Neural progenitor cell (in vitro differentiated cells): ENCODE measurements at places on chromosomes 11 and 22. TPM values are rescaled to one million over a fixed set of nuclear protein-coding genes. Genes with fewer than 3 reads are reported as not detected.

- DNase-seq: peak; percentile 34
- H3K4me3 ChIP-seq: no peak overlapping the region
- H3K27ac ChIP-seq: no peak overlapping the region
- H3K27me3 ChIP-seq: no peaks in the 10 kb centered on the region
- H3K36me3 ChIP-seq: no peaks in the 10 kb centered on the region
These were observed 39.3 kb downstream of the KCNJ4 start for GRCh38 chr22:38415561-38416321.

GRCh38 chr11:568306-569157 lies 7.7 kb upstream of the PHRF1 start:
- H3K27me3 ChIP-seq: no peaks in the 10 kb centered on the region
- H3K4me3 ChIP-seq: peak overlapping the region; percentile 90
- peaks cover 32% of the 10 kb centered on the region for H3K4me1 ChIP-seq
- peak; percentile 98 for DNase-seq

The OR51B4 gene
- 0.22 TPM in 1 of 2 replicates, not detected in the other for total RNA-seq

- no peak overlapping the region for H3K27ac ChIP-seq
- peaks cover 55% of the 10 kb centered on the region for H3K27me3 ChIP-seq
- no peak overlapping the region for H3K4me3 ChIP-seq
- no peak for DNase-seq
These were observed 53.4 kb upstream of the WNT7B start for GRCh38 chr22:46030231-46030880.

GRCh38 chr11:35909511-35910265 lies 34.2 kb upstream of the LDLRAD3 start:
- no peaks in the 10 kb centered on the region for H3K27me3 ChIP-seq
- no peak overlapping the region for H3K27ac ChIP-seq
- DNase-seq: no peak

- DNase-seq: no peak
- no peak overlapping the region for H3K4me3 ChIP-seq
- H3K27ac ChIP-seq: no peak overlapping the region
- H3K27me3 ChIP-seq: peaks cover 30% of the 10 kb centered on the region
- peaks cover 2% of the 10 kb centered on the region for H3K4me1 ChIP-seq
These were observed 118.6 kb downstream of the KCNQ1 start for GRCh38 chr11:2563213-2564007.

DNA sequence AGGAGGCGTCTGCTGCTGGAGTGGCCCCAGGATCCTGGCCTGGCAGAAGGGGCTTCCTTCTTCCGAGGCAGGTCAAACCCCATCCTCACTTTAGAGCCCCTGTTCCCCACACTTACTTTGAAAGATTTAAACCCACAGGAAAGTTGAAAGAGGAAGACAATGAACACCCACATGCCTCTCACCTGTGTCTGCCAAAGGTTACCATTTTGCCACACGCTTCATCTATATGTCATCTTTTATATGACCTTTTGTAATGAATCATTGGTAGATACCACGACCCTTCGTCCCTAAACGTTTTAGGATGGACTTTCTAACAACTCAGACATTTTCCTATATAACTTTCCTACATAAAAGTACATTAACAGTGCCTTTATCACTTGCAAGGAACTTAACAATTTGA lies 39.8 kb upstream of the BID start:
- H3K36me3 ChIP-seq: no peaks in the 10 kb centered on the region
- no peaks in the 10 kb centered on the region for H3K4me1 ChIP-seq
- no peak overlapping the region for H3K4me3 ChIP-seq
- DNase-seq: no peak

DNA sequence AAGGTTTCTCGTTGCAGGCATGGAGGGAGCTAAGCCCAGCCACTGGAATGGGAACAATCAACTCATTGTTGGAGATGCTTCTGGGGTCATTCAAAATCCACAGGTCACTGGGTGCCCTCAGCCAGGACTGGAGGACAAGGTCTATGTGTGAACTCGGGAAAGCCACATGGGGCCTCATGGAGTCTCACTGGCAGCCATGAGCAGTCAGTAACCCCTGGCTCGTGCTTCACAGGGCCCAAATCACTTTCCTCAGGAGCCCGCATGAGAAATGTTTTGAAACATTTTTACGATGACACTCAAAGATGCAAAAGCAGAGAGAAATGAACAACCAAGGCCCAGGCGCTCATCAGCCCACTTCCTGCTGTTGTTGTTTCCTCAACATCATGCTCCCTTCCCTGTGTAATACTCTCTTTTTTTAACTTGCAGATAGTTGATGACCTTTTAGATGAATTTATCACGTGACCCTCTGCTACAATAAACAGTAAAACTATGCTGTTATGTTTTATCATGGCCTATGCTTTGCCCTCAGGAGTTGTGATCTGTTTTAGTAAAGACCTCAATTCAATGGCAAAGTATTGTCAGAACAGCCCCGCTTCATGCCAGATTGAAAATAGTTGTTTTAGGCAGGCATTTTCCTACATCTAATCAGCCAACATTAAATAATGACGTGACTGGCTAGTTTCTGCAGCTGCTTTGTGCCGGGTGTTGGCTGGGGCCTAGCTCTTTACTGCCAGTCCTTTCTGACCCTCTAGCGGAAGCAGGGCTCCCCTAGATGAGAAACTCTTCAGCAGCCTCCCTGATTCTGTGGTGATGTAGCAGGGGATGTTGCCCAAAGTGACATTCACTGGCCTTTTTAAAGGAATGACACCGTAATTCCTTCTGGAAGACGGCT lies 39.7 kb downstream of the ADAMTS15 start:
- DNase-seq: no peak
- no peaks in the 10 kb centered on the region for H3K36me3 ChIP-seq
- no peaks in the 10 kb centered on the region for H3K4me1 ChIP-seq
- no peaks in the 10 kb centered on the region for H3K27me3 ChIP-seq

DNA sequence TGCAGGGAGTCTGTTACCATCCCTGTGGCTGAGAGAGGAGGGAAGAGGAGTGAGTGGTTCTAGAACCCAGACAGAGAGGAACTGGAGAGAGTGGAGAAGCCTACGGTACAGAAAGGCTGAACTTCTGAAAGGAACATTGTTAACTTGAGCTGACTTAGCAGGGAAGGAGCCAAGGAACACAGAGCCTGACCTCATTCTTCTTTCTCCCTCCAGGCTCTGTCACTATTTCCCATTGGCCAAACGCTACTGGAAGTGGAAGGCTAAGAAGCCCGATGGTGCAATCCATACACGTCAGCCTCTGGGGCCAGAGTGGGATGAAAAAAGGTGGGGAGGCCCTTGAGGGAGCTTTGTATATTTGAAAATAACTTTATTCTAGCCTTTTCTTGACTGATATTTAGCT lies 16.5 kb upstream of the WT1 start:
- no peak overlapping the region for H3K27ac ChIP-seq
- peaks cover 7% of the 10 kb centered on the region for H3K27me3 ChIP-seq
- H3K4me3 ChIP-seq: no peak overlapping the region
- peaks cover 6% of the 10 kb centered on the region for H3K4me1 ChIP-seq
- no peak for DNase-seq
- no peaks in the 10 kb centered on the region for H3K36me3 ChIP-seq

DNA sequence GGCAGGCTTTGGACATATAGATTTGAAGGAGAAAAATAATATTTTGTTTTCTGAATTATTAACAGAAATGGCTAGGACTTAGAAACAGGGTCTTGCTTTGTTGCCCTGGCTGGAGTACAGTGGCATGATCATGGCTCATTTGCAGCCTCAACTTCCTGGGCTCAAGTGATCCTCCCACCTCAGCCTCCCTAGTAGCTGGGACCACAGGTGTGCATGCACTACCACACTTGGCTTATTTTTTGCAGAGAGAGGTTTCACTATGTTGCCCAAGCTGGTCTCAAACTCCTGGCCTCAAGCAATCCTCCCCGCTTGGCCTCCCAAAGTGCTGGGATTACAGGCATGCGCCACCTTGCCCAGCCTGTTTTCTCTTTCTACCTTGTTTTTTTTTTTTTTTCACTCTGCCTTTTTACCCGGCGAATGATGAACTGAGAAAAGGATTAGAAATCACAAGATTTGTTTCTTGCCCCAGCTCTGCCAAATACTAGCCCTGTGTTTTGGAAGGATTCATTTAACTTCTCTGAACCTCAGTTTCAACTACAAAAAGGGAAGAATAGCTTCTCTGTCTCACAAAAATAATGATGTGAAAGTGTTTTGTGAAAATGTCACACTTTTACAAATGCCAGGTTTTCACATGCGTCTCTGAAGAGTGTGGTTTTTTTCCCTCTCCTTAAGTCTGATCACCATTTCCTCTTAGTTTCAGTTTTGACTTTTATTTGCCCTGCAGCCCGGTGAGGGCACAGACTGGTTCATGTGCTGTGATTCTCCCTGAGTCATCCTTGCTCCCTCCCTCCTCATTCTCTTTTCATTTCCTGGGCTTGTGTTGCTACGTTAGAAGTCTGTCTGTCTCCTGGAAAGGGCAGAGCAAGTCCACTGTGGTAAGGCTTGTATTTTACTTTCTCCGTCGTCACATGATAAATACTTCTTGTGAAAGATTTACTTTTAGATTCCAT lies 67.7 kb downstream of the BCL2L13 start:
- no peaks in the 10 kb centered on the region for H3K36me3 ChIP-seq
- no peaks in the 10 kb centered on the region for H3K4me1 ChIP-seq
- no peak overlapping the region for H3K4me3 ChIP-seq
- H3K27ac ChIP-seq: no peak overlapping the region

The TEX54 gene
- total RNA-seq: not detected in 2 replicates

The NCF4 gene
- total RNA-seq: not detected in 2 replicates

The ABCG4 gene
- total RNA-seq: 0.24 and 0.65 TPM in 2 replicates

GRCh38 chr11:12439615-12440014 lies 62.2 kb downstream of the PARVA start:
- no peaks in the 10 kb centered on the region for H3K36me3 ChIP-seq
- H3K27ac ChIP-seq: no peak overlapping the region
- no peak overlapping the region for H3K4me3 ChIP-seq
- no peaks in the 10 kb centered on the region for H3K4me1 ChIP-seq
- no peak for DNase-seq

GRCh38 chr11:78952890-78953289 lies 378.2 kb upstream of the NARS2 start:
- H3K27me3 ChIP-seq: peaks cover 57% of the 10 kb centered on the region
- no peak overlapping the region for H3K27ac ChIP-seq
- no peaks in the 10 kb centered on the region for H3K36me3 ChIP-seq
- no peak for DNase-seq
- H3K4me1 ChIP-seq: peaks cover 64% of the 10 kb centered on the region
- no peak overlapping the region for H3K4me3 ChIP-seq

DNA sequence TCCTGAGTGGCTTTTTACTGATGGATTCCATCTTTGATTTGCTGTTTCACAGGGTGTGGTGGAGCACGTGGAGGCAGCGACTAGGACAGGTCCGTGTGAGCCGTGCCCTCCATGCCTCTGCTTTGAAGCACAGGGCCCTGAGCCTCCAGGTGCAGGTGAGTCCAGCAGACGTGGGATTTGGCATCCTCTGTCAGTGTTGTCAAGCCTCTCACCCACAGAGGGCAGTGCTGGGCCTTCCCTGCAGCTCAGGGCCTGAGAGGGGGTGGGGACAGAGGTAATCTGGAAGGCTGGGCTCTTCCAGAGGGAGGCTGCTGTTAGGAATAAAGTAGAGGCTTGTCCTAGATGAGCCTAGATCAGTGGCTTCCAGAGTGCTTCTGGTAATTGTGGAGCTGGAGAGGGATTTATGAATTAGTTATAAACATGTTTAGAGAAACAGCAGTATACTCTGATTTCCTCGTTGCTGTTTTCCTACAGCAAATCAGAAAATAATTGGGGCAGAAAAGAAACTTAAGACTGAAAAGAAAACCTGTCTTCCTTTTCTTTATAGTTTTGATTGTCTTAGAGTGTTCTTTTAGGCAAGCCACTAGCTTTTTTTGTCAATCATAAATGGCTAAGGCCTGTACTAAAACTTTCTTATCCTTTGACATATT lies 65.0 kb downstream of the SFI1 start:
- no peak overlapping the region for H3K27ac ChIP-seq
- H3K4me3 ChIP-seq: no peak overlapping the region
- no peaks in the 10 kb centered on the region for H3K36me3 ChIP-seq
- no peaks in the 10 kb centered on the region for H3K4me1 ChIP-seq
- H3K27me3 ChIP-seq: no peaks in the 10 kb centered on the region
- peak; percentile 90 for DNase-seq

- H3K4me3 ChIP-seq: no peak overlapping the region
- H3K27me3 ChIP-seq: no peaks in the 10 kb centered on the region
These were observed 126.8 kb upstream of the RAG2 start for GRCh38 chr11:36724742-36725385.

The DRD4 gene
- 0.97 and 6.6 TPM in 2 replicates for total RNA-seq

GRCh38 chr11:7967097-7967496 lies 1.9 kb upstream of the NLRP10 start:
- no peaks in the 10 kb centered on the region for H3K4me1 ChIP-seq
- no peak overlapping the region for H3K4me3 ChIP-seq
- no peaks in the 10 kb centered on the region for H3K27me3 ChIP-seq

The GSTP1 gene
- 436 and 1,035 TPM in 2 replicates for total RNA-seq

DNA sequence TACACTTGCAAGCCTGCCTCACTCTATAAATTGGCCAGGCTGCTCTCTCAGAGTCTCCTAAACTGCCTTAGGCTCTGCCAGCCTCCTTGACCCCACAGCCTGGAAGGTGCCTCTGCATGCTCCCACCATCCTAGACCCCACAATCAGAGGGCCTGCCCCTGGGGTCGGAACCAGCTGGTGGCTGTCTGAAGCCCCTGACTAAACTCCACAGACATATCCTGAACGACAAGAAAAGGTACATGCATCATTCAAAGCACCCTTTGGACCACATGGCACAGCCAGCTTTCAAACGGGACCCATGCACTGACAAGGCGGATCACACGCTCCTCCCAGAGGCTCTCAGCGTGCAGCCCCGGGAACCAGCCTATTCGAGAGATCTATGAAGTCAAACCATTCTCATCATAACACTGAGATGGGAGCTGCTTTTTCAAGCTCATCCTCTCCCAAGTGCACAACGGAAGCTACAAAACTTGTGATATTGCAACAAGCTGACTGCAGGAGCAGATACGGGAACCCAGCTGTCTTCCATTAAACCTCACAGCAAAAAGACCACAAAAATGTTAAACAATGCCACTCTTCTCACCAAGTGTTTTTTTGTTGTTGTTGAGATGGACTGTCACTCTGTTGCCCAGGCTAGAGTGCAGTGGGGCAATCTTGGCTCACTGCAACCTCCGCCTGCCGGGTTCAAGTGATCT lies 8.1 kb downstream of the SHANK2 start:
- peaks cover 15% of the 10 kb centered on the region for H3K27me3 ChIP-seq
- no peaks in the 10 kb centered on the region for H3K36me3 ChIP-seq
- no peak overlapping the region for H3K4me3 ChIP-seq
- DNase-seq: no peak
- no peak overlapping the region for H3K27ac ChIP-seq

DNA sequence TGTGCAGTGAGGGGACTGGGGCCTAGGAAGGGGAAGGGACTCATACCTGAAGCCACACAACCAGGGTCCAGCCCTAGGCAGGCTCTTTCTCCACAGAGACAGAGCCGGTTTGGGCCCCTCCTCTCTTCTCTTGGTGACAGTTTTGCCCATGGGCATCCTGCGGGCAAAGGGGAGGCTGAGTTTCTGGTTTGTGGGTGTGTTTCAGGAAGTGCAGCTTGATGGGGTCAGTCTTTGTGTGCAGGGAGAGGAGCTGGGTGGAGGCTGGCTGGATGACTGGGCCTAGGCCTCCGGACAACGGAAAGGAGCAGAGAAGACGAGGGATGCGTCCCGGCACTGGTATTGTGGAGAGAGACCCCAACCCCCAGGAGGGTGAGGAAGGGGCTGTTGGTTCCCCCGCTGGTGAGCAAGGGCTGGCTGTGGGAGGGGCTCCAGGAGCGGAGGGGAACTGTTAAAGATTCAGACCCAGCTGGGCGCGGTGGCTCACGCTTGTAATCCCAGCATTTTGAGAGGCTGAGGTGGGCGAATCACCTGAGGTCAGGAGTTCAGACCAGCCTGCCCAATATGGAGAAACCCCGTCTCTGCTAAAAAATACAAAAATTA lies 23.4 kb upstream of the CELSR1 start:
- DNase-seq: no peak
- H3K27me3 ChIP-seq: no peaks in the 10 kb centered on the region
- H3K4me1 ChIP-seq: peaks cover 12% of the 10 kb centered on the region
- H3K4me3 ChIP-seq: no peak overlapping the region
- no peaks in the 10 kb centered on the region for H3K36me3 ChIP-seq

The UPK2 gene
- total RNA-seq: 0.43 TPM in 1 of 2 replicates, not detected in the other
